ENCODE measurements at places on chromosomes 2 and 18.

- DNase-seq = no peak
Measured at GRCh38 chr2:81242501-81242900, 937.9 kb upstream of the LRRTM1 start.

DNA sequence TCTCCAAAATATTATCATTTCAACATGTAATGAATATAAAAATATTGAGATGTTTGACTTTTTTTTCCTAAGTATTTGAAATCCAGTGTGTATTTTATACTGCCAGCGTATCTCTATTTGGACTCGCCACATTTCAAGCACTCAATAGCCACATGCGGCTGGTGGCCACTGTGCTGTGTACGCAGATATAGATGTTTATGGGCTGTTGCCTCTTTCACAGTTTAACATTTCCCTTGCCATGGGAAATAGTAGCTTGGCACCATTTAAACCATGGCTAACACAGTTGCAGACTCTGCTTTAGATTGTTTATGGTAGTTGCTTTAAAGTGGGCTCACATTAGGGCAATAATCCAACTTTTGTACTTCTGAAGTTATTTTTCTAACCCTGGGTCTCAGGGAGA is 136.6 kb upstream of the ITGB6 start:
- DNase-seq = no peak

GRCh38 chr2:230696670-230697069 is 16.0 kb upstream of the CAB39 start:
- no peak for DNase-seq

DNA sequence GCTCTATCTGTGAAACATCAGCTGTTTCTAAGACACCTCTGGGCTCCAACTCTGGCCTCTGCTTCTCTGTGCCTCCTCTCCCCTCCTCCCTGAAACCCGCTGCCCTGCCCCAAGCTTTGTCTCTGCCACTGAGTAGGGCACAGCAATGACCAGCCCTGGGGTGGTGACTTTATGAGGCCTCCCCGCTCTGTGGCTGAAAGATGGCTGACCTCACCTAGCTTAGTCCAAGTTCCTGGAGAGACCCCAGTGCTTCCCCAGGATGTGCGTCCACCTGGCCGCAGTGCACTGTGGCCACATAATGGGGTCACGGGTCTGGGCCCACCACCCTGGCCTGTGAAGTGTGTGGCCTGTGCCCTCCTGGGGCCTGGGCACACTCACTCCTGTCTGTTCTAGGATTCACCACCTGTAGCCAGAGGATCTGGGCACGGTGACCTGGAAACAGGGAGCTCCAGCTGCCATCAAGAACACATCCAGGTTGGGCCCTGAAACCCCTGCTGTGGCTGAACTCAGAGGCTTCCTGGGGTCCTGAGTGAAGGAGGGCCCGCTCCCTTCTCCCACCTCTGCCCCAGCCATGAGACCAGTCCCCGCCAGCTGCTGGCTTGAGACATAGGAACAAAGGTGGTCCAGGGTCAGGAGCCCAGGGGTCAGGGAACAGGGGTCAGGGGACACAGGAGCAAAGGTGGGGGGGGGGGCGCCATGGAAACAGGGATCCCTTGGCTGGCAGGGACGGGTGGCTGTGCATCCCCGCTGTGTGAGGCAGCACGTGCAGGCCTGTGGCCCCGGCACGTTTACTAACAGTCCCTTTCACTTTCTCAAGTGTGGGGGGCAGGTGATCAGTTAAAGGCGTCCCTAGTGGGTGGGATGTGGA is 29.3 kb upstream of the OTOS start:
- no peak for DNase-seq

DNA sequence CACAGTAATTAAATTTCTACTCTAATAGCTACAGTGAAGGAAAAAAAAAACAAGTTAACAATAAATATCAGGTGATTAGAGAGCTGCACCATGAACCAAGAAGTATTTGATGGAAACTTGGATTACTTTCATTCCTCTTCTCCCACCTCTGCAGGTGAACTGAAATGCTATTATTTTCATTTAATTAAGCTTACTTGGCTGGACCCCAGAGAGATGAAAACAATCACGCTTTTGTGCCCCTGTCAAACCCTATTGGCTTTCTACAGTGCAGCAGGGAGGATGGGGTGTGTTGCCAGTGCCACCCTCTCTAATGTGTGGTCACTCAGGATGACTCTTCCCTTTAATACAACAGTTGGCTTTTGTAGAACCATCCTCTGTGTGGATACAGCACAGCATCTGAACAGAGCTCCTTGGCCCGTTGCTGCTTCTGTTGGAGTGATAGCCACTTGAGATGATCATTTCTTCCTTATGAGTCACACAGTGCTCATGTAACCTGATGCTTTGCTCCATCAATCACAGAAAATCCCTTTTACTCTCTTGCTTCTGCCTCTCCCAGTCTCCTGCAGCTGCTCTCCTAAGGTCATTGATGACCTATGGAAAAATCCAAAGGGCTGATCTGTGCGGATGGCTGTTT is 5.5 kb upstream of the ARL4C start:
- DNase-seq = no peak

GRCh38 chr2:130972410-130972809 is 120.8 kb downstream of the FAM168B start:
- DNase-seq = no peak

DNA sequence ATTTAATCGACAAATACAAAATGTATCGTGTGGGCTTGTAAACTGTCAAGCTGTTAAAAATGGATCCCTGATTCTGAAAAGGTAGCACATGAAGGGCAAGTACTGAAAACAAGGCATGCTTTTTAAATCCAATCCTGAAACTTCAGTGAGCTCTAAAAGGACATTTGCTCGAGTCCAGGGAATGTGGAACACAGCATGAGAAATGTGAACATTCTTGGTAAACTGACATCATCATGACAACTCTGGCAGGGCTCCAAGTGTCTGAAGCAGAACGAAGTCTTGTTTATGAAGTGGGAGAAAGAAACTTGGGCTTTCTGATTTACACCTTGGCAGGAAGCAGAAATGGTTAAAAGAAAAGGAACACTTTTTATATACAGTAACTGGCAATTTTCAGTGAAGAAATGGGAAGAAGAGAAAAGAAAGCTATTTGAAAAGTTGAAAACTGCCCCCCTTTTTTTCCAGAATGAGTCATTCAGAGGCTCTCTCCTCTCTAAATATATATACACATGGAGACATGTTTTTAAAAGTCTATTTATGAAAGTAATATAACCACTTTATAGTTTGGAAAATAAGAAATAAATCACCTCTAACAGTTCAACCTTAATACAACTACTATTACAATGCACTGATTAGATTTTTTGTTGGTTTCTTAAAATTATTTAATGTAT is 120.8 kb downstream of the GAREM1 start:
- no peak for DNase-seq

GRCh38 chr2:117983040-117983439 is 30.8 kb downstream of the CCDC93 start:
- DNase-seq = no peak

DNA sequence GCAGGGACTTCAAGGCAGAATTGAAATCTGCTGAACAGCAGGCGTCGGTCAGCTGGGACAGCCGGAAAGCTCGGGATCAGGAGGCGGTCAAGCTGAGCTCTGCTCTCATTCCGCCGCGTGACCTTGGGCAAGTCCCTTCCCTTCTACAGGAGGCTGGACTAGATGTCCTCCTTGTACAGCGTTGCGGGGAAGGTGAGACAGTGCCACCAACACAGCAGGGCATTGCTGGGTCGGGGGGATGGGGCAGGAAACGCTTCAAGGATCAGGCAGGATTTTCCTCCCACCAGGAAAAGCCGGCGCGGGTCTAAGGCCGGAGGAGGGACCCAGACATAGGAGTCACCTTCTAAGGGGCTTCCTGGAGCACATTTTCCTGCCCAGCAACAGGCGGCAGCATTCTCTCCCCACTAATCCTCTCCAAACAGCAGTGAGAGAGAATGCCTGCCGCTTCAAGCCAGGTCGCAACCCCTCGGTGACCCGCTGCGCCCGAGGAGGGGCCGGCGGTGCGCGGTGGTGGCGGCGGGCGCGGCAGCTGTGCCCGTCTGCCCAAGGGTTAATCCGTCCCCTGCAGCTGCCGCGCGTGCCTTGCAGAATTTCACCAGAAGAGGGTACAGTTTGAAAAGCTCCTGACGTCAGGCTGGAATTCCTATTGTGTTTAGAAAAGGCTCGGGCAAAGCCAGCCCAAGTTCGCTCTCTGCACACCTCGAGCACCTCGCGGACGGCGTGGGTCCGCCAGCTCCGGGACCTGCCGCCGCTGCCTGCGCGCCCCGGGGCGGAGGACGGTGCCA is at the start of gene KCNF1:
KCNF1 (plus strand) TSS at position 644 of the 785 bp plus-strand sequence. CDS start 493 bp downstream, outside the sequence.
- DNase-seq = no peak

- no peak for DNase-seq
Measured at GRCh38 chr18:6943143-6943542, 174.5 kb downstream of the LAMA1 start.

GRCh38 chr2:33158482-33159003 is 211.8 kb downstream of the LTBP1 start:
- no peak for DNase-seq

DNA sequence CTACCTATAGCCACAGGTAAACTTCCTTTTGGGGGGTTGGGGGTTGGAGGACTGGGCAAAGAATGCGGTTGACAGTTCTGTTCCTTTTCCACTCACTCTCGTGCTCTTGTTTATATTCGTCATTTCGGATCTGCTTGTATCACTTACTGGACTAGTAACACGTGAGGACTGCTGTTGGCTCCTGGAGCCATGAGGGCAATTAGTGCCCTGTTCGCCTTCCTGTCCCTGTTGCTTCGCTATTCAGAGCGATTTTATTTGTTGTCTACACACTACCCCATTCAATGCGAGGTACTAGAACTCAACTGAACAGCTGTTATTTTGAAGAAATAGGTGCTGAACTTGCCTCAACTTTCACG is 1.1 kb downstream of the KCNJ3 start:
- DNase-seq = no peak

DNA sequence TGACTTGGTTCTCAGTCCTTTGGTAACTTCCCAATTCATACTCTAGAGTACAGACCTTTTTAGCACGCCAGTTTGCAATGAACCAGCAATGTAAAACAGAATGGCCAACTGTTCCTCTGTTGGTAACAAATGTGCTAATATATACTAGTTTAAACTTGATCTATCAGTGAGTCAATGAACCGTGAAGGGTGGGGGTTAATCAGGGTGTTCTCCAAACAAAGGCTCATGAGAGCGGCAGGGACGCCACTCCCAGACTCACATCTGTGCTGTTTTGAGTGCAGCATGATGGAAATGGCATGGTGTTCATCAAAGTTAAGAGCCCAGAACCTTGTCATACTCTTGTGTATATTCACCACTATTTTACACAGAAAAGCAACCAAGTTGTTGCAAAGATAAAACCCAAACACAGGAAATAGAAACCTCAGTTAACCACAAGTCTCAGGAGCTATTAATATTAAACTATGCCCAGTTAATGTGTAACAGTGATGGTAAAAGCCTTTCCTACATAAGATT is 70.3 kb downstream of the CERKL start:
- DNase-seq = no peak

DNA sequence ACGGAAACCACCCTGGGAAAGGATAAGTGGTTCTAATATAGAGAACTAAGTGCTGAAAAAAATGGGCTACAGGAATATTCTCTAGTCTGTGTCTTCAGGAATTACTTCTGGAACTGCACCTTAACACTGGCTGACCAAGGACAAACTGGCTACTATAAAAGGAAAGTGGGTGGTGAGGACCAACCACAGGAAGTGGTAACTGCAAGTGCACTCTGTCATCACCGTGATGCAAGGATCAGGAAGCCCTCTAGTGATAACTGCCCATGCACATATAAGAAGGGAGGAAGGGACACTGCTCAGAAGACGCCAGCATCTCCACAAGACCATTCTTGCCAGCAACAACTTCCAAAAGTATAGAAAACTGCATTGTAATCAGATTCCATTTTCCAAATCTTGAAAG is 424.4 kb upstream of the RGPD4 start:
- DNase-seq = no peak

- DNase-seq = no peak
Measured at GRCh38 chr2:141899740-141900139, 231.1 kb downstream of the LRP1B start.

GRCh38 chr18:47413327-47413726 is 161.9 kb upstream of the SKOR2 start:
- DNase-seq = no peak

GRCh38 chr2:237488901-237489860 is 2.1 kb downstream of the MLPH start:
- DNase-seq = no peak

GRCh38 chr18:74804677-74805076 is 207.0 kb downstream of the ZNF407 start:
- no peak for DNase-seq

DNA sequence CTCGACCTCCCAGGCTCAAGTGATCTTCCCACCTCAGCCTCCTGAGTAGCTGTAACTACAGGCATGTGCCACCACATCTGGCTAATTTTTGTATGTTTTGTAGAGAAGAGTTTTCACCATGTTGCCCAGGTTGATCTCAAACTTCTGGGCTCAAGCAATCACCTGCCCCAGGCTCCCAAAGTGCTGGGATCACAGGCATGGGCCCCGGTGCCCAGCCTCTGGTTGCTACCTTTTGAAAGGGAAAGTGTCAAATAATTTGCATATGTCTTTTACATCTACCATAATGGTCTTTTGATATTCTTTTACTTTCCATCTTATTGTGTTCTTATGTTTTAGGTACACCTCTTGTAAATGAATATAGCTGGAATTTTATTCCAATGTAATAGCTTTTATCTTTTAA is 263.1 kb upstream of the FN1 start:
- no peak for DNase-seq

- DNase-seq = no peak
Measured at GRCh38 chr18:68727506-68727905, 12.6 kb upstream of the TMX3 start.

- no peak for DNase-seq
Measured at GRCh38 chr18:75307530-75307929, 96.9 kb downstream of the TSHZ1 start.

GRCh38 chr2:26612522-26613240 is 28.5 kb downstream of the CIB4 start:
- DNase-seq = no peak

DNA sequence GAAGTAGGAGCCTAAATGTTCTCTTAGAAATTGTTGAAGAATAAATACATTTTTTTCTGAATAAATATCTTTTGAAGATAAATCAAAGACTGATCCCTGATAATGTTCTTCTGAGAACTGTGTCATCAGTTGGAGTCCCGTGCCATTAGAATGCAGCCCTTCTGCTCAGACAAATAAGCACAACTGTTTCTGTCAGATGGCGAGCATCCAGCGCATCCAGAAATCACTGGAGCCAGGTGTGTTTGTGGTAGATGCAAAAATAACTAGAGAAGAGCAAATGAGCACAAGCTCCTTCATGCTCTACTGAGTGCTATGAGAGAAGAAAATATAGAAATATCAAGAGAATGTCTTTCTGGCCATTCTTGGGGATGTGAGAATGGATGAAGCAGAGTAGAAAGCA is 573.7 kb downstream of the THSD7B start:
- DNase-seq = no peak

DNA sequence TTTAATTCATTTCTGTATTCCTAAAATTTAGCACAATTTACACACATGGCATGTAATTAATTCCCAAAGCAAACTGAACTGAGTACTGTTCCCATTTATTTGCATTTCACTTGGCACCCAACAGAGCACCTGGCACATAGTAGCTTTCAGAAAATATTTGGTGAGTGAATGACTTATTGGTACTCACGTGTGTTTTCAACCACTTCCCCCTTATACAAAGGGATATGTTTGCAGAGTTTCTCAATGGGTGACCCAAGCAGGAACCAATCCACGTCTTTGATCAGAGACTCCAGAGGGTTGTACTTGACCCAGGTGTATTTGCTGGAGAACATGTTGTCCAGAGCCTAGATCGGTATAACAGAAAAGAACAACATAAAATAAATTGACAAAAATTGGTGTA is 6.6 kb downstream of the GKN2 start:
- DNase-seq = no peak

Data from iPS DF 19.7 (cell line).